Tongue (tissue), 3 donors: ENCODE measurements at places on chromosomes 6 and 20. TPM values are rescaled to one million over a fixed set of nuclear protein-coding genes. Genes with fewer than 3 reads are reported as not detected.

Gene MUC22
- 0.21 TPM for total RNA-seq

Gene VGLL2
- total RNA-seq, result 18.4 TPM

Gene TPX2
- total RNA-seq, result 19.6 TPM

Gene ACTL10
- total RNA-seq, result 0.10 TPM

Gene HLA-DRA
- total RNA-seq, result 43.7 TPM

Gene CST7
- not detected for total RNA-seq

Gene HLA-B
- total RNA-seq, result 451 TPM

Gene AK9
- total RNA-seq, result 15.5 TPM

Gene HCRTR2
- not detected for total RNA-seq

Gene KCNQ5
- total RNA-seq, result 6.5 TPM

Gene CABLES2
- total RNA-seq, result 2.1 TPM

Gene SPTLC3
- total RNA-seq, result 15.8 TPM

Gene DCDC2
- total RNA-seq, result 0.21 TPM

Gene TUBB1
- 1.8 TPM for total RNA-seq

Gene TNFRSF6B
- 1.1 TPM for total RNA-seq

Gene REV3L
- 93.3 TPM for total RNA-seq

Gene RWDD2A
- 2.4 TPM for total RNA-seq

Gene EPHA7
- total RNA-seq, result 5.6 TPM

Gene CEBPB
- total RNA-seq, result 20.6 TPM

Gene SLC17A2
- total RNA-seq, result not detected

Gene JPH2
- 188 TPM for total RNA-seq
